T-helper 1 cell (primary cell): ENCODE measurements at places on chromosomes 1 and 21.

DNA sequence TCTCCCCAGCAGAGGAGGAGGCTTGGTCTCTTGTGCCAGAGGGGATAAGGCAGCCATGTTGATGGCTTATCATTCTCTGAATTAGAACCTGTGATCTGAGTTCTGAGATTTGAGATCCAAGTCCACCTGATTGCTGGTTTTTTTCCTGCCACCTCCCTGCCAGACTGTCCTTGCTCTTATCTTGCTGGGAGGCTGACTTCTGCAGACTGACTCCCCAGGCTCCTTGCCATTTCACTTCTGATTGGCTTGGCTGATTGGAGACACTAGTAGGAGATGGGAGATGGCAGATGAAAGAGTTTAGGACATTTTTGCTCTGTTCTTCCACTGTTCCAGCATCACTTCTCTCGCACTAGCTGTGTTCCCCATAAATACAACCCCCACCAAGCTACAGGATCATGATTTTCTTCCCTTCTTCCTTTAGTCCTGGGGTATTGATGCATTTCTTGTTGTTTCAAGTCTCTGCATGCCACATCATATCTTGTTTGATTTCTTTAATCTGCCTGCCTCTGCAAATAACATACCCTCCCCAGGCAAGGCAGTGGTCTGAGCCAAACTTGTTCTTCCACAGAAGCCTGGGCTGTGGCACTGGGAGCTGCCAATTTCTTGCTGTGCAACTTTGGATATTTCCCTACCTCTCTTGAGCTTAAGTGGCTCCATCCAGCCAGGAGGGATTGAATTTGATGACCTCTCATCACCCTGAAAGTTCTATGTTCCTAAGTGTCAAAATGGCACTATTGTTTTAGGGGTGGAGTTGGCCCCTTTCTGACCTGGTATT is 963 bp upstream of the CYP4B1 start:
- DNase-seq, result no peak

GRCh38 chr1:86285796-86286195 is 110.3 kb downstream of the ODF2L start:
- no peak for DNase-seq

DNA sequence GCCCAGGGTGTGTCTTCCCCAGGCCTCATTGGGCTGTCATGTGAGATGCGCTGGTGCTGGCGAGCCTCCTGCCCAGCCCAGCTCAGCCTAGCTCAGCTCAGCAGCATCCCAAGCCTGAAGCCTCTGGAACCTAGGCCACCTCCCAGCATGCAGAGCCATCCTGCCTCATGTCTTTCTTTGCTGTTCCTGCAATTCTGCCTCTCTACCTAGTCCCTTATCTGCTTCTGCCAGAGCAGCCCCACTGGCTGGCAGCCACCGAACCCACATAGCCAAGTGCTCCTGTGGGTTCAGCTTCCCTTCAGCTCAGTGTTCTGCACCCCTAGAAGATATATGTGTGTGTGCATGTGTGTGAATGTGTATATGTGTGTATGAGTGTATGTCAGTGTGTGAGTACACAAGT is 291.5 kb upstream of the VAMP3 start:
- DNase-seq, result no peak

DNA sequence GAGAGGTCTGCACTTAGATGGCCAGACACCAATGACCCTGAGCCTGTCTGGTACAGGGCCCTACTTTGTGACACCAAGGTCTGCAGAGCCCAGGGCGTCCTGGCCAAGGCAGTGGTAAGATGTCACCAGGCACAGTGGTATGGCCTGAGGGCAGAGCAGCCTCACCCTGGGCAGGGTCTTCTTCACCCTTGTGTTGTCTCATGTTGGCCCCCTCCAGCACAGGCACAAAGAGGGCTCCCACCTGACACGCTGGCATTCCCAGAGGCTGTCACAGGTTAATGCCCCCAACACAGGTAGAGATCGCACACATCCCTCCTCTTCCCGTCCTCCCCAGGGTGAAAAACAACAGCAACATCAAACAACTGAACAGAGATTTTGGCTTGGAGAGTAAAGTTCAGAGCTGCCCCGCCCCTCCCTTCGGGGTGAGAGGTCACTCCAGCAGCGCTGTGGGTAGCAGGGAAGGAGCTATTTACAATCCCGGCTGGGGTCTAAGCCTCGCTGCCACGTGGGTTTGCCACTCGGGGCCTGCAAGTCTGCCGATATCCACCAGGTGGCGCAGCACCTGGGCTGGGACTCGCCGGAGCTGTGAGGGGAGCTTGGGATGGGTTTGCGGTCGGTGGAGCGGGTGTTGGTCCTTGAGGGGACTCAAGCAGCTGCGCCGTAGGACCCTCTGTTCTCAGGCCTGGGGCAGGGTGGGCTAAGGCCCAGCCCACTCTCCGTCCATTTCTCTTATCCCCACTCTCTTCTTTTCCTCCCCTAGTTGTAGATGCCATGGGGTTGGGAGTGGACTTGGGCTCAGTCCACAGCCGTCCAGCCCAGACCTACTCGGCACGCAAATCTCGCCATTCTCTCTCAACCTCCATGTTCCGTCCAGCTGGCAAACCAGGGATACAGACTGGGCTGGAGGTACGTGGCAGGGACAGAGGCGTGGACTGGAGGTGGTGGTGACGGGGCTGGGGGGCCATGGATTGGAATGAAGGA is 12.7 kb downstream of the EFNA3 start:
- DNase-seq, result peak; percentile 68

DNA sequence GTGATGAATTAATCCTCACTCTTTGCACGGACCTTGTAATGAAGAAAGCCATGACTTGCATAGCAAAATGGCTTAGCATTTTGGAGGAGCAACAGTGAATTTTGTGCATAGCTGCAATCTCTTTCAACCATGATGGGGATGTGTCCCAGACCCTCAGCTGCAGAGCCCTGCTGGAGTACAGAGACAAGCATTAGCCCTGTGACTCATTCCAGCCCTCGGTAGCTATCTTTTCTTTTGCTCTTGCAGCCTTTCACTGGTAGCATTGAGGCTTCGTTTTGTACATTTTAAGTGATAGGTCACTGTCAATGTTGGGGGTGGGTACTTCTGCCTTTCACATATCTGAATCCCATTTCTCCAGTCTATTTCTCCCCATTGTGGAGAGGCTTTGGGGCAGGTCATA is 58.4 kb downstream of the SLC35F3 start:
- no peak for DNase-seq
